Smooth muscle cell of the brain vasculature (primary cell): ENCODE measurements at places on chromosomes 4 and X.

DNA sequence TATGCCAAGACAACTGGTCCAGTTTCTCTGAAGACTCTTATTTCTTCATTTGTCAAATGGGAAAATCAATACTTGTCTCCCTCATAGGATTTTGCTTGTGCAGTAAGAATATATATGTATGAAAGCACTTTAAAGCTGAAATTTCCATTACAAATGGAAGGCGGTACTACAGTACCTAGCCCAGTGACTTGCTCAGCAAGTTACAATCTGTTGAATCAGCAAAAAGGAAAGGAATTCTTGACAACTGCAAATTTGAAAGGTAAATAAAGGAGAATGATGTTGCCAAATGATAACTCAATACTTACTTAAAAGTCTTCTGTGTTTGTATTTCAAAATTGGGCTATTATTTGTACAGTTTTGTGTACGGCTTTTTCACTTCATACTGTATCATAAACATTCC lies 71.1 kb downstream of the PKD2 start:
- no peak for DNase-seq

GRCh38 chr4:186979961-186980745 lies 256.5 kb upstream of the FAT1 start:
- no peak for DNase-seq

DNA sequence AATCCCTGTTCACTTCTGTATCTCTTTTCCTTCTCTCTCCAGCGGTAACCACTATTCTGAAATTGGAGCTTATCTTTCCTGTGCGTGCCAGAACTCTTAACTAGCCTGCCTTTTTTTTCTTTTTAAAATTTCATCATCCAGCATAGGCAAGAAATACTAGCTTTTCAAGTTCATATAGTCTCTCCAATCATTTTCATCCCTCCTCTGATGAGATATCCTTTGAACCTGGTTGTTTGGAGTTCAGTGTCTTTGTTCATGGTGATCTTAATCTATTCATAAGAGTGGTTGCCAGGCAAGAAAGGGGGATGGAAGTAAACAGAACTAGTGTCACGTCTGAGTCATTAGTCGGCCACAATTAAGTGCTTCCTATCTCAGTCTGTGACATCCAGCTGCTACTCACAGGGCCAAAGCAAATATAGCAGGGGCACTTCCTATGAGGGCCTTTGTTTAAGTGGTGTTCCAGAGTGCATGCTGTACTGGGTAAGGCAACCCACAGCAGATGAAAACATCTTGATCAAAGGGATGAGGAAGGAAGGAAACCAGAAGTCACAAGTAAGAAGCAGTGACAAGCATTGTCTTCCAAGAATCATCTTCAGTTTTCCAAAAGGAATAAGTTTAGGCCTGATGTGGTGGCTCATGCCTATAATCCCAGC lies 56.4 kb upstream of the XIAP start:
- no peak for DNase-seq

DNA sequence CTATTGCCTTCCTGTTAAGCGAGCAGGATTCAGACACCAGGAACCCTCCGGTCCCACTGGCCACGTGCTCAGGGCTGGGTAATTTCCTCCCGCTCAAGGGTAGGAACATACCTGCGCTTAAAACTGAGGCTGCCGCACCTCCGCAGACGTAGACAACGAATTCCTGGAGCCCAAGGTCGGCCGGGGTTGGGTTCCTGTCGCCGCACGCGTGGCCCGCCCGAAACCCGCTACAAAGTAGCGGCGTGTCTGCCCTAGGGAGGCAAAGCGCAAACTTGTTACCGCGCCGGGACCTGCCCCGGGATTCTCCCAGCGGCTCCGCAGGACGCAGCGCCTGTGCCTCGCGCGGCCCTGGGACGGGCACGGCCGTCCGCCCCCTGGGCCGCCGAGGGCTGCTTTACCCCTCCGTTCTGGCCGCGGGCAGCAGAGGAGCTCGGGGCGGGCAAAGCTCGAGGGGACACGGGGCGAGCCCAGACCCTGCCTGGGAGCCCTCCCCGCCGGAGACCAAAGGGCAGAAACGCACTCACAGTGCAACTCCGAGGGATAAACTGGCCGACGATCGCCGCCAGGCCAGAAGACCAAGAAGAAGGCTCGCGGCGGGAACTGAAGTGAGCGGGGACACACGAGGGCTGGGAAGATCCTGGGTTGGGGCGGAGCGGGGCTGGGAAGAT lies at the start of gene ERVMER34-1:
TSS of gene ERVMER34-1 (minus strand) at position 607 of the 668 bp plus-strand sequence. CDS start 5,905 bp downstream, outside the sequence.
- DNase-seq, result no peak

DNA sequence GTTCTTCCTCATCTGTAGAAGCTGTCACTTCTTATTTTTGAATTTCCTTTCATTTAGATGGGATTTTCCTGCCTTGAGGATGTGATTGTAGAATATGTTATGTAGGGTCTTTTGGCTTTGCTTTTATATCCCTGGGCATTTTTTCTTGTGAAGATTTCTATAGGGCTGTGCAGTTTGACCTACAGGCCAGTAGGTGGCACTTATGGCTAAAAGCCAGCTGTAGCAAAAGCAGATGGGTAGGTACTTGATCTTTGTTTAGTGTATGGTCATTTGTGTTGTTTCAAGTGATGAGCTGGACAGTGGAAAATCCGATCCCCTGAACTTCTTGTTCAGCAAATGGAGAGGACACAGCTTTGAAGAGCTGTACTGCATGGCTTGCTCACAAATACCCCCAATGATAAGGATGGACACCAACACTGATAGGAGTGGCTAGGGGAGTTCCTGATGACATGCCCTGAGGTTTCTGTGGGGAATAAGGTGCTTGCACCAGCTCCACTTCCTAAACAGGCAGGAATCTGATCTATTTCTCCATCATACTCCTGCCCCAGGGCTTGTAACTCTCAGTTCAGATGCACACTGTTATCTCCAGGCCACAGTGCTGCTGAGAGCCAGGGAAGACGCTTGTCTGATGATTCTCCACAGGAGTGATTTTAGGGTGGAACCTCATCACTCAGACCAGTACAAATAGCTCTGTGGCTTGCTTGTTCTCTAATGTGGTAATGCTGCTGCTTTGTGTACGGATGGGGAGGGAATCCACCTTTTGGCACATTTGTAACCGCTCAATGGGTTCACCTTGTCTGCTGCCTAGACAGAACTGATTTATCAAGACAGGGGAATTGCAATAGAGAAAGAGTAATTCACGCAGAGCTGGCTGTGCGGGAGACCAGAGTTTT lies 417.1 kb upstream of the MAGEB16 start:
- no peak for DNase-seq

GRCh38 chr4:141389649-141390048 lies 169.0 kb downstream of the ZNF330 start:
- no peak for DNase-seq

DNA sequence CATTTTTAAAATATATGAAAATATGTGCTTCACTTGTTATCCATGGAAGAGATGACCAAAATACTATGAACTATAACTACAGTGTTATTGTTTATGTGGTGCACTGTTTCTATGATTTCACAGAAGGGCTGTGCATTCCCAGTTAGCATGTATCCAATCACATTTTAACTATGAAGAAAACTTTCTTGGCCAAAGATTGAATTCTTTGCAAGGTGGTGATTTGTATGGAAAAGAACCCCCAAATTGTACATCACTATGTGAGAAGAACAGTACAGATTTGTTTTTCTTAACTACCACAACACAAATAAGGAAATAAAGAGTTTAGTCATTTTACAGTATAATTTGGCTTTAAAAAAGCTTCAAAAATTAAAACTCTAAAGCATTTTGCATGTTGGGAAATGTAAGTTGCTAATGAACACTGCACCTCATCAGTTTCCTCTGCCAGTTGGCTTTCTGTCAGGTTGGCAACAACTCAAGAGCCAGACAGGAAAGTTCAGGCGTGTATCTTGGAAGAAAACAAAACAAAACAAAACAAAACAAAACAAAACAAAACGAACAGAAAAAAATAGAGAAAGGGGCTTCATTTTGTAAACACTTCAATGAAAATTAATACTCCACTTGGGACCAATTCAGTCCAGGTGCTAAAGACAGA lies 237.0 kb downstream of the SCFD2 start:
- DNase-seq, result no peak

GRCh38 chr4:112563431-112564200 lies 47.6 kb upstream of the NEUROG2 start:
- no peak for DNase-seq

- DNase-seq, result no peak
These were observed 37.7 kb upstream of the UGT2B7 start for GRCh38 chr4:69058410-69059059.

DNA sequence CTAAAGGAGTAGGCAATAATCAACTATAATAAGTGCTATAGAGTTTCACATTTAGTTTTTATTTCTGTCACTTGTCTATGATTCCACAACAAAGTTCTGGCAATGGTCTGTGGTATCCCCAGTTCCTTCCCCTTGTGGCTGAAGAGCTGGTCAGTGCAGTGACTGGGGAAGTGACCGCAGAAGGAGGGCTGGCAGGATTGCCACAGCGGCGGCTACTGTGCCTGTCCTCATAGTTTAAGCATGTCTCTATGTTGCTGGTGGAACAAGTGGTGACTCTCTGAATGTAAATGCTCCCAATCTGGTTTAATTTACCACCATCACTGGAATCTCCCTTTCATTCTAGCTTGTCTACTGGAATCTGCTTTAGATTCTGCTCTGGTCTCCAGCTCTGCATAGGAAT lies 170.6 kb upstream of the GK2 start:
- no peak for DNase-seq

DNA sequence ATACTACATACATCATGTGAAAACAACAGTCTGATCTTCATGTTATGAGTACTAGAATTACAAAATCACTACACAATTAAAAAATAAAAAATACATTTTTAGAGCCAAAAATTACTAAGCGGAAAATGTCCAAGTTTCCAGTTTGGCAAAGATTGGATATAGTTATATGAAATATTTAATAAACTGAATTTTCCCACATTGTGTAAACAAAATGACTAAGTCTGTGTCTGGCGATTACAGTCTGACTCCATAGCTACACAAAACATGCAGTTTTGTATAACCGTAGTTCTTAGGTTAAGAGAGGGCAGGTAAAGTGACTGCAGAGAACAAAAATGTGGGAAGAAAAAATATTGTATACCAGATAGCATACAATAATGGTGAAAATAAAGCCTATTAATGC lies 59.2 kb upstream of the TMEM47 start:
- DNase-seq, result no peak

GRCh38 chrX:85108165-85108564 lies 104.5 kb downstream of the APOOL start:
- DNase-seq, result no peak

GRCh38 chr4:84964995-84965552 lies 1.4 kb downstream of the WDFY3 start:
- no peak for DNase-seq

GRCh38 chr4:127469959-127470809 lies 162.6 kb upstream of the INTU start:
- DNase-seq, result no peak

DNA sequence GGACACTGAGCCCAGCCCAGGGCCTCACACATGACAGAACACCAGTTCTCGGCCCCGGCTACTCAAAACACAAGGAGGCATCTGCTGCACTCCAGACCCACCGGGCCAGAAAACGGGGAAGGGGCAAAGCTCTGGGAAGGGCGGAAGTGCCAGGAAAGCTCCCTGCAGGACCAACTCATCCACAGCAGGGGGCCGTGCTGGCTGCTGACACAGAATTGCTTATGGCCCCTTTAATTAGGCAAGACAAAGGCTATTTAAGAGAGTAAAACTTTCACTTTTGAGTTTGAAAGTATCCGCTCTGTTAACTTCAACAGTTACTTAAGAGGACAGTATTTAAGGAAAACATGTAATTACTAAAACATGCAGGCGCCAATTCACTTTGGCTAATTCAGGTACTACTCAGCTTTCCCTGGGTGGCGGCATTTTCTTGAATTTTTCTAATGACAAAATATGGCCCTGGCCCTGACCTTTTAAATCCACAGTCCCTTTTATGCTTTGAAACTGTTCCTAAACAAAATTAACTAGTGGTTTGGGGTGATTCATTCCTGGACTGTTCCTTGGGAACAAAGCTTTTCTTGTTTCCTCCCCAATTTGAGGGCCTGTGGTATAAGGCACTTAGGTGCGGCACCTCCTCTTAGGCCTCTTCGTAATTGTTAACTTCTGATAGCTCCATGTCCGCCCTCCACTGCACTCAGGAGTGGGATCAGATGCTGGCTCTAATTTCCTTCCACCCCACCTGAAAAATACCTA lies 40.4 kb downstream of the NSG1 start:
- DNase-seq, result no peak

- no peak for DNase-seq
These were observed 7.4 kb downstream of the CFAP97 start for GRCh38 chr4:185196437-185196836.

DNA sequence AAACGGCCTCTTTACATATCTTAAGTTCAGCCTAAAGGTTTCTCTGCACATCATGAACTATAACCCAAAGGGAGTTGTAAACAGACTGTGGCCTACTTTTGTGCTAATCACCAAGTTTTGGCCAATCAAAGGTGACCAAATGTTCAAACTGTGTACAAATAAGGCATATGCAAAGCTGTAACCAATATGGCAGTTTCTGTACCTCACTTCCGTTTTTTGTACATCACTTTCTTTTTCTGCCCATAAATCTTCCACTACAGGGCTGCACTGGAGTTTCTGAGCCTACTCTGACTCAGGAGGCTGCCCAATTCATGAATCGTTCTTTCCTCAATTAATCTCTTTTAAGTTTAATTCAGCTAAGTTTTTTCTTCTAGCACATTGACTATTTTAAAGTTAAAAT lies 318.7 kb downstream of the SLC7A11 start:
- no peak for DNase-seq

GRCh38 chr4:605702-606425 lies 19.5 kb upstream of the PDE6B start:
- DNase-seq, result no peak

GRCh38 chr4:107519053-107519452 lies 201.0 kb downstream of the PAPSS1 start:
- peak; percentile 9 for DNase-seq

DNA sequence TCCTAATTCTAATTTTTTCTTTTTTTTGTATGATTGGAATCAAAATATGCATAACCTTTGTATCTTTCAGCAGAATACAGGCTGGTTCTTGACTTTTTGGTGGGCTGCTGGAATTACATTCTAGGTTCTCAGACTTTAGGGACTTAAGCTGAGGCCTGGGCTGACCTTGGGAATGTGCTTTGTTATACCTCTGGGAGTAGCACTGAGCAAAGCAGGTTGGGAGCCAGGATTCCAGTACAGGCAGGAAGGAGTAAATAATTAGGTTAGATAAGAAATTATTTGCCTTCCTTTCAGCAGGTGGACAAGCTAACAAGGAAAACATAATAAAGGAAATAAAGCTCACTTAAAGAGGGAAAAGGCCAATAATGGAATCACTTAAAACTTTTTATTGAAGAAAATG lies 49.9 kb upstream of the SLC4A4 start:
- DNase-seq, result no peak

- no peak for DNase-seq
These were observed 904.1 kb downstream of the NLGN4X start for GRCh38 chrX:5324546-5324945.

GRCh38 chr4:174401471-174402130 lies 117.9 kb downstream of the CEP44 start:
- no peak for DNase-seq
